NCI-H2227 treated with DMSO at 0.1 percent for 48 hours (cell line): ENCODE measurements at places on chromosomes 7 and 10.

GRCh38 chr7:2934984-2935740, 91.1 kb upstream of the GNA12 start:
- no peak for DNase-seq

GRCh38 chr7:11587814-11588213, 244.2 kb downstream of the THSD7A start:
- no peak for DNase-seq

- DNase-seq: no peak
Observed at GRCh38 chr7:36658335-36659171, 65.7 kb downstream of the AOAH start.

GRCh38 chr10:63583397-63583796, 62.2 kb downstream of the REEP3 start:
- no peak for DNase-seq

DNA sequence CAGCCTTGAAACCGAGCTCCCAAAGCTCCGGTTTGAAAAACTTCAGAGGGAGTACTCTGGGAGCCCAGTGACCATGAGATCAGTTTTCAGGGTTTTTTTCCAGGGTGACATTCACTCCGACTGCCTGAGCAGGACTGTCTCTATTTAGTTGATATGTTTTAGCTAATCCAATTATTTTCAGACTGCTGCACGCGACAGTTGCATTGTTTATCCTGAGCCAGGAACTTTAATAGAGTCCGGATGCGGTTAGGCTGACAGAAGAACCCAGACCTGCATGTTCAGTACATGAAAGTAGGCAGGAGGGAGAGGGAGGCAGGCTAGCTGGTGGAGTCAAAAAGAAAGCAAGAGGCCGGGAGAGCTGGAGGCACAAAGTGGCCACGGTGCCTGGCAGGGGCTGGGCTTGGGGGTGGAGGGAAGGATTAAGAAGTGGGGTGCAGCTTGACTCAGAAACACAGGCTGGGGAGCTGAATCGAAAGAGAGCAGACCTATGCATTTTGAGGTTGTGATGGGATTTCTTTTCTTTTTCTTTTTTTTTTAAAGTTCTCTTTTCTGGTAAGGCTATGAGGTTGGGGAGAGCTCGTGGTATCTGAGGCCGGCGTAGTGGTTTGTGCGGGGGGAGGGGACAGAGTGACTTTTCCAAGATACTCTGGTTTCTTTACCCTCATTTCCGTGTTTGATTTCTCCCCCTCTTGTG, 5.7 kb downstream of the GATA3 start:
- DNase-seq: no peak

- DNase-seq: no peak
Observed at GRCh38 chr7:16356301-16356958, 64.9 kb downstream of the CRPPA start.

GRCh38 chr7:93146472-93147141, 1.6 kb downstream of the SAMD9L start:
- DNase-seq: no peak

DNA sequence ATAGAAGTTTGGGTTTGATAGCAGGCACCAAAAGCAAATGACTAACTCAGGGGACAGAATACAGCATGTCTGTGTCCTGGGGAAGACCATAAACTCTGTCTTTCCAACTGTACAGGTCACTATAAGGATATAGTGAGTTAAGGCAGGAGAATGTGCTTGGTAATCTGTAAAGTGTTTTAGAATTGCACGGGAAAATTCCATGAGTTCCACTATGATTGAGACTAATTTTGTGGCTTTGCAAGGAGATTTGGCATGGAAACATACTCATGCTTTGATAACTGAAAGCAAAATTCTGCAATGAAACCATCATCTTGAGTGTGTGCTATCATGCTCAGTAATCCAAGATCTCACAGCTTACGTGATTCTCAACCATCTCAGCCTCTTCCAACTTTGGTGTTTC, 152.6 kb downstream of the PKD1L1 start:
- no peak for DNase-seq

DNA sequence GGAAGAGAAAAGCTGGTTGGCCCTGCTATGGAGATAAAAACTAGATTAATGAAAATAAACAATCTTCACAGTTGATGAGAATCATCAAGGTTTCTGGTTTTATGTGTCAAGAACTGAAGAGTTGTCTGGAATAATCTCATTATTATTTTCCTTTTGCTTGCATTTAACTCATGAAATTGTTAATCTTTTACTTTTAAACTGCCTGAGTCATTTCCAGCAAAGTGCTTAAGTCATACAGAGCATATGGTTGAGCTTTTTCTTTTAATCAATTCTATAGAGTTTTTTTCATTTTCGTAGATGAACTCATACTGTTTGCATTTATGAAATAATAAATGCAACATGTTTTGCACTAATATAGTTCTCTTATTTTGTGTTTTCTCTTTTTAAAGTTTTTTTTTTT, 747.9 kb downstream of the NXPH1 start:
- no peak for DNase-seq

- no peak for DNase-seq
Observed at GRCh38 chr10:79026341-79026761, 42.4 kb upstream of the ZMIZ1 start.
